Thoracic aorta (tissue), 2 donors: ENCODE measurements at places on chromosomes 1 and 21.

DNA sequence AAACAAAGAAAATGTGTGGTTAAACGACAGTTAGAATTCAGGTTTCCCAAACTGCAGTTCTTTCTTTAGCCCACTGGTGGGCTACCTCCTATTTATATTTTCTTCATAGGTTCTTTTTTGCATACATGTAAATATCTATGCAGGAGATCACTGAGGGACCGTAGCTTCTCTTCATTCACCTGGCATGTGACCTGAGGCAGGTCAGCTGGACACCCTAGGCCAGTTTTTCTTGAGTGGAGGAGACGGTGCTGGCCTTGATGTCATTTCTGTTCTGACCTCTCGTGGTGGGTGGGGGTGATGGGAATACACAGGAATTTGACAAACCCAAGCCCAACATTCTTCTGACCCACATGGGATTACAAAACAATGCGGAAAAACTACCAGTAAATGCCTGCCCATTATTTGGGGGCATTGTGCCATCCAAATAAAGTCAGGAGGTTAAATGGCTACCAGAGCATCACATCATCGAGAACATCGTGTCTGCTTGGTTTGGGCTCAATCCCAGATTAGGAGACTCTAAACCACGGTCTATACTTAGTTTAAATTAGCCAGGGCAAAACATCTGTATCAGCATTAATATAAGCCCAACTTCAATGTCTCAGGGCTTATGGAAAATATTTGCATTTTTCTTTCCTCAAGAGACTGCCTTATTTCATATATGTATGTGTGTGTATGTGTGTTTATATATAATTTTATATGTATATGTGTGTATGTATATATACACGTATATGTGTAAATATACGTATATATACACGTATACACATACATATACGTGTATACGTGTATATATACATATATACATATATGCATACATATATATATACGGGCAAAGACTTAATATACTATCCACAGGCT, 7.4 kb upstream of the IRF2BP2 start:
- DNase-seq, result no peak

GRCh38 chr21:46294647-46295176, 8.6 kb downstream of the YBEY start:
- no peak for DNase-seq

DNA sequence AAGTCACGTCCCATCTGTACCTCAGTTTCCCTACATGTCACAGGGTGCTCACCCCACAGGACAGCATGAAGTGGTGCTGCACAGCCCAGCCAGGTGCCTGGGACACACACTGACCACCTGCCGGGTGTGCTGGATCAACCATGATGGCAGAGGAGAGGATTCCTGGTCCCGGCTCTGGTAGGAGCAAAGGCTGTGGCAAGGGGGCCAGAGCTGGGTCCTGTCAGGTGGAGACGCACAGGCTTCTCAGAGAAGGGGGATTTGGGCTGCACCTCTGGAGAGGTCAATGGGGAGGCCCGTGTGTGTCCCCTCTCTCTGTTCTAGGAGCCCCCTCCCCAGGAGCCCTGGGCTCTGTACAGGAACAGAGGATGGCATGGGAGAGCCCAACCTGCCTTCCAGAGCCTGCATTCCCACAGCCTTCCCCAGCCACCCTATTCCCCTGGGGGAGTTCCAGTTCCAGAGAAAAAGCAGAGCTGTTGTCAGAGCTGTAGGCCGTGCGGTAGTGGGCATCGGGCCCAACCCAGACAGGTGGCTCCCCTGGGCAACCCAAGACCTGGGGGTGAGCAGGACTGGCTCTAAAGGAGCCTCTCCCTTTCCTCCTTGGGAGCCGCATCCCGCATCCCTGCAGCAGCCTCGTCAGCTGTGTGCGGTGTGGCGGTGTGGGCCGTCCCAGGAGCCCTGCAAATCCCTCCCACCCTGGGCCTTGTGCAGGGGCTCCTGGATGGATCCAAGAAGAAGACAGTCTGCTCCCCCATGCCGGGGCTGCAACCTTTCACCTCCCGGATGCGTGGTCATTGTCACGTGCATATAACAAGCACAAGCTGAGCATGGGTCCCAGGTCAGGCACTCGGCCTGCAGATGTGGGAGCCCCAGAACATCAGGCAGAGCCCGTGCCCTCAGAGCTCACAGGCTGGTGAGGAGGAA, 2.9 kb upstream of the TFF3 start:
- DNase-seq, result no peak

DNA sequence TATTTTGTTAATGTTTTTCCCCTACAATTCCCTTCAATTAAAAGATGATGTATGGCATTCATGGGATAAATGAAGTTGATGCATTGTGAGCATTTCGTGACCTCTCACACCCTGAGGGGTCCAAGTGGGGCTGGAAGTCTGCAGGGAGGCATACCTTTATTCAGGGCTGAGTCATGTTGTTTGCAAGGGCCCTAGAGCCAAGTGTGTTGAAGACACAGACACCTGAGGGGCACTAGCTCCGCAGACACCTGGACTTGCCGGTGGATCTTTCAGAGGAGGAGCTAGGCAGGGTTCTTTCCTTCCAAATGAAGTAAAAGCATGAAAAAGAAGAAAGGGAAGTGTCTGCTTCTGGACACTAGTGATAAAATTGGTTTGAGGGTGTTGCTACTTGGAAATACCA, 57.0 kb upstream of the RGS7 start:
- DNase-seq, result no peak

GRCh38 chr1:212607206-212607912, 1.2 kb upstream of the ATF3 start:
- DNase-seq, result no peak

- no peak for DNase-seq
These were observed 78.8 kb upstream of the NR5A2 start for GRCh38 chr1:199948587-199949280.

GRCh38 chr1:113453771-113454083, 63.4 kb downstream of the MAGI3 start:
- no peak for DNase-seq

- DNase-seq, result no peak
These were observed 127.1 kb downstream of the S1PR1 start for GRCh38 chr1:101363891-101364318.

- no peak for DNase-seq
These were observed 46.8 kb upstream of the USP25 start for GRCh38 chr21:15682977-15683376.

DNA sequence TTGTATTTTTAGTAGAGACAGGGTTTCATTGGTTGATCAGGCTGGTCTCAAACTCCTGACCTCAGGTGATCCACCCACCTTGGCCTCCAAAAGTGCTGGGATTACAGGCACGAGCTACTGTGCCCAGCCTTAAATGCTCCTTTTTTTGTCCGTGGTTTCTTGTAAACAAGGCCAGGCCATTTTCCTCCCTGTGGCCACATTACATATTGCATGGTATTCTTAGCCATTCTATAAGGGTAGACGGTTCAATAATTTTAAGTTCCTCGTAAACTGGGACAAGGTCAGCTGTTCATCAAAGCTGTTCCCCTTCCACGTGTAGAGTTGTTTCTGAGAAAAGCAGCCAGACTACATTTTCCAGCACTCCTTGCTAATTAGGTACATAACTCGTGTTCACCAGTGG, 10.3 kb upstream of the LUZP1 start:
- DNase-seq, result no peak

DNA sequence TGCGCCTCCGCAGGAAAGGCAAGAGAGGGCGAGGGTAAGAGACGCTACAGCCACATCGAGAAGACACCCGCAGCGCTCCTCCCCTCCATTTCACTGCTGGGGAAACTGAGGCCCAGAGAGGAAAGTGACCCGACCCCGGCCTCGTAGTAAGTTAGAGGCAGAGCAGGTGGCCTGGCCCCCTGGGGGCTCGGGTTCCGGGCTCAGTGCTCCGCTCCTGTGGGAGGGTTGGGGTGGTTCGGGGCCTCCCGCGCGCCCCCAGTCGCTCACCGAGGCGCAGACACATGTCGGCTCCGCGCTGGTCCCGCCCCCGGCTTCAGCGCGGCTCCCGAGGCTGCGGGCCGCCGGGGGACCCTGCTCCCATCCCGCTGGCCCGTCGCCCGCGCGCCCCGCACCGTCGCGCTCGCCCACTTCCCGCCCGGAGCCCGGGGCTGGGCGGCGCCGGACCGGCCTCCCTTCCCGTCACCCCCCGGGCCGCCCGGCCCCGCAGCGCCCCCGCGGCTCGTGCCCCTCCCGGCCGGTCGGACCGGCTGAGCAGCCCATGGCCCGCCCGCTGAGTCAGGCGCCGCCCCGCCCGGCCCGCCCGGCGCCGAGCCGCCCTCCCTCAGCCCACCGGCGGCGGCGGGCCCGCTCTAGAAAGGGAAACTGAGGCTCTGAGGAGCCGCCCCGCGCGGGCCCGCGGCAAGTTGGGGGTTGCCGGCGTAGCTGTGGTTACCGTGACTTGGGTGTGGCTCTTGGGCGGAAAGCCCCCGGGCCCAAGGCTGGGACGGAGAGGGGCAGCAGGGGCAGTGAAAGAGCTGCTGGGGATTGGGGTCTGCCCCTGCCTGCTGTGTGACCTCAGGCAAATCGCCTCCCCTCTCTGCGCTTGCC, at the start of gene TMEM54:
Gene TMEM54, minus strand, starts transcription at position 434 of the 867 bp plus-strand sequence. Its CDS starts 151 bp downstream, at position 283.
- no peak for DNase-seq

- no peak for DNase-seq
These were observed 54.9 kb upstream of the ADAMTS5 start for GRCh38 chr21:27021801-27022200.
